ENCODE measurements at places on chromosomes 11 and 22. TPM values are rescaled to one million over a fixed set of nuclear protein-coding genes. Genes with fewer than 3 reads are reported as not detected.

The TENM4 gene
- 26.4 TPM for total RNA-seq

The CTSF gene
- total RNA-seq: 35.0 TPM

The LRRC56 gene
- 0.45 TPM for total RNA-seq

The CECR2 gene
- total RNA-seq: not detected

The MOGAT2 gene
- not detected for total RNA-seq

The CASTOR1 gene
- 4.9 TPM for total RNA-seq

The MRGPRF gene
- 41.8 TPM for total RNA-seq

The NPAS4 gene
- not detected for total RNA-seq

The ATG2A gene
- 18.8 TPM for total RNA-seq

The RTN4RL2 gene
- 0.90 TPM for total RNA-seq

The DLG2 gene
- 5.8 TPM for total RNA-seq

The MYBPC3 gene
- not detected for total RNA-seq

The BAIAP2L2 gene
- 3.2 TPM for total RNA-seq

The OR5P2 gene
- total RNA-seq: not detected

The SLCO2B1 gene
- 2.0 TPM for total RNA-seq

The LTBP3 gene
- 147 TPM for total RNA-seq

The TSPAN32 gene
- total RNA-seq: 0.33 TPM

The HEPACAM gene
- total RNA-seq: not detected

The OOSP3 gene
- total RNA-seq: not detected

The FAM227A gene
- 0.74 TPM for total RNA-seq
